Pericardium fibroblast (primary cell): ENCODE measurements at places on chromosomes 2 and 18. TPM values are rescaled to one million over a fixed set of nuclear protein-coding genes. Genes with fewer than 3 reads are reported as not detected.

Gene INHA
- total RNA-seq = 1.1 TPM in 1 of 2 replicates, not detected in the other

Gene ZNF407
- 4.3 and 5.3 TPM in 2 replicates for total RNA-seq

Gene CFC1
- not detected in 2 replicates for total RNA-seq

Gene GLI2
- 10.6 and 13.5 TPM in 2 replicates for total RNA-seq

Gene FAM124B
- total RNA-seq = not detected in 2 replicates

Gene SH3RF3
- total RNA-seq = 8.1 and 10.2 TPM in 2 replicates

Gene SLC30A3
- not detected in 2 replicates for total RNA-seq

Gene ATP6V1C2
- 0.23 TPM in 1 of 2 replicates, not detected in the other for total RNA-seq

Gene SMYD5
- 10.0 and 17.4 TPM in 2 replicates for total RNA-seq

Gene AMER3
- not detected in 2 replicates for total RNA-seq

Gene UGT1A5
- not detected in 2 replicates for total RNA-seq

Gene DNER
- 0.58 and 3.7 TPM in 2 replicates for total RNA-seq

Gene INPP5D
- 0.12 and 0.17 TPM in 2 replicates for total RNA-seq

Gene OTOS
- not detected in 2 replicates for total RNA-seq

Gene PSMA8
- total RNA-seq = not detected in 2 replicates

Gene LRATD1
- total RNA-seq = 0.77 TPM in 1 of 2 replicates, not detected in the other

Gene FKBP7
- 43.9 and 61.1 TPM in 2 replicates for total RNA-seq

Gene TM4SF20
- not detected in 2 replicates for total RNA-seq
